ENCODE measurements at places on chromosomes 11 and 22. TPM values are rescaled to one million over a fixed set of nuclear protein-coding genes. Genes with fewer than 3 reads are reported as not detected.

The ACER3 gene
- total RNA-seq = 9.0 TPM

GRCh38 chr11:110182886-110183285 is 89.7 kb downstream of the ZC3H12C start:
- no peak for DNase-seq
- no peaks in the 10 kb centered on the region for H3K4me1 ChIP-seq
- no peaks in the 10 kb centered on the region for H3K27me3 ChIP-seq
- no peak overlapping the region for H3K27ac ChIP-seq
- no peaks in the 10 kb centered on the region for H3K36me3 ChIP-seq

DNA sequence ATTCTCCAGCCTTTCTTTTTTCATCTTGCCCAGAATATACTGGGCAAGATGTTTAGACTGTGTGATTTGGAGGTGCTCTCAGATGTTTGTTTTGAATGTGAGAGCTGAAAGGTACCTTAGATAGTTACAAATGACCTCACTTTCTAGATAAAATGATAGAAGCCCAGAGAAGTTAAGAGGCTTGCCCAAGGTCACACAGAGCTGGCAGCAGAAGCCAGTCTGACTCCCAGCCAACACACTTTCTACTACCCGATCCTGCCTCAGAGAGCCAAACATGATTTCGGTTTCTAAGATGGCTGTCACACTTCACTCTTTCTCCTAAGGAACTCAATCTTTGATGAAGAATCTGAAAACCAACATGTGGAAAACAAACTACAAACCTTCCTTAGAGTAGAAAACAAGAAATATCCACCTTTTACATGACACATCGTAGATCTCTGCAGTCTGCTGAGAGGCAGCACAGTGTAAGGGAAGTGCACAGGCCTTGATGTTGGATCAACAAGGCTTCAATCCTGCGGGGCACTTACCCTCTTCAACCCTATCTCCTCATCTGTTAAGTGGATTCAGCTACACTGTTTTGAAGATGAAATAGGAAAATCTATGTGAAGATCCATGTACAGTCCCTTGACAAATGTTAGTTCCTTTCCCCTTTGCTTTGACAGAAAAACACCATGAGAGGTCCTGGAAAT is 58.6 kb downstream of the SYTL2 start:
- no peaks in the 10 kb centered on the region for H3K36me3 ChIP-seq
- H3K27me3 ChIP-seq = no peaks in the 10 kb centered on the region
- peak overlapping the region; percentile 22 for H3K4me3 ChIP-seq
- peak overlapping the region; percentile 66 for H3K27ac ChIP-seq
- no peak for DNase-seq
- H3K4me1 ChIP-seq = peaks cover 78% of the 10 kb centered on the region

GRCh38 chr11:18844753-18845367 is 53.3 kb upstream of the PTPN5 start:
- H3K27me3 ChIP-seq = no peaks in the 10 kb centered on the region
- H3K36me3 ChIP-seq = no peaks in the 10 kb centered on the region
- no peak for DNase-seq
- H3K4me1 ChIP-seq = no peaks in the 10 kb centered on the region

- no peak for DNase-seq
- H3K4me1 ChIP-seq = no peaks in the 10 kb centered on the region
- no peaks in the 10 kb centered on the region for H3K36me3 ChIP-seq
- no peak within 1 kb of the TSS for H3K27ac ChIP-seq
- H3K27me3 ChIP-seq = no peaks in the 10 kb centered on the region
Measured at GRCh38 chr22:32042924-32043323, at the start of gene SLC5A1. TSS of gene SLC5A1 (plus strand) at chr22:32043261. CDS start at chr22:32043282, 21 bp downstream.

DNA sequence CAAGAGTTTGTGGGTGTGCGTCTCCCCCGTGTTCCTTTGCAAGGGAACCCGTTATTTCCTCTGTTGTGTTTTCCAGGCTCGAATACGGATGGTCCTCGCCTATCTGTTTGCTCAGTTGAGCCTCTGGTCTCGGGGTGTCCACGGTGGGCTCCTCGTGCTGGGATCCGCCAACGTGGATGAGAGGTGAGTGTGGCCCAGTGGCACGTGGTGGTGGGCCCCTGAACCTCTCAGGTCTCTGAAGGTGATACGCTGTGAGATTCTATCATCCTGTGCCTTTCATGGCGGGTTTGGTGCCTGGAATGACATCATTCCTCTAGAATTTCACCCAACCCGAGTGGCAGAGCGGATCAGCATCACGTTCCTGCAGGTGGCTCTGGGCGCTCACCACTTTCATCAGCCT is 32.5 kb downstream of the NADSYN1 start:
- no peak overlapping the region for H3K27ac ChIP-seq
- H3K4me3 ChIP-seq = no peak overlapping the region
- H3K4me1 ChIP-seq = no peaks in the 10 kb centered on the region
- no peaks in the 10 kb centered on the region for H3K36me3 ChIP-seq
- no peak for DNase-seq

The OR5I1 gene
- total RNA-seq = not detected

- no peak for DNase-seq
- no peak overlapping the region for H3K4me3 ChIP-seq
- H3K27ac ChIP-seq = no peak overlapping the region
Measured at GRCh38 chr11:117356126-117356890, 28.7 kb downstream of the CEP164 start.

- no peak overlapping the region for H3K27ac ChIP-seq
- no peaks in the 10 kb centered on the region for H3K27me3 ChIP-seq
- no peak for DNase-seq
- H3K4me3 ChIP-seq = no peak overlapping the region
- no peaks in the 10 kb centered on the region for H3K36me3 ChIP-seq
Measured at GRCh38 chr11:131186629-131187101, 183.8 kb upstream of the NTM start.

The TOM1 gene
- 62.1 TPM for total RNA-seq

Data from naive thymus-derived CD4-positive, alpha-beta T cell (primary cell).